Panc1 (cell line): ENCODE measurements at places on chromosomes 16 and 17.
A peak's percentile ranks its signal among the peaks of the same experiment; 100 is the strongest.

GRCh38 chr16:89910717-89911354, 7.8 kb upstream of the MC1R start:
- H3K27me3 ChIP-seq = no peaks in the 10 kb centered on the region
- H3K36me3 ChIP-seq = peaks cover 3% of the 10 kb centered on the region; the same call in 1 of the 2 replicates
- no peaks in the 10 kb centered on the region for H3K4me1 ChIP-seq
- H3K27ac ChIP-seq = no peak overlapping the region
- no peak overlapping the region for H3K4me3 ChIP-seq

GRCh38 chr17:5745111-5745813, 161.0 kb upstream of the NLRP1 start:
- no peaks in the 10 kb centered on the region for H3K4me1 ChIP-seq
- no peak for DNase-seq
- no peak overlapping the region for H3K4me3 ChIP-seq
- H3K27me3 ChIP-seq = no peaks in the 10 kb centered on the region
- H3K27ac ChIP-seq = no peak overlapping the region

DNA sequence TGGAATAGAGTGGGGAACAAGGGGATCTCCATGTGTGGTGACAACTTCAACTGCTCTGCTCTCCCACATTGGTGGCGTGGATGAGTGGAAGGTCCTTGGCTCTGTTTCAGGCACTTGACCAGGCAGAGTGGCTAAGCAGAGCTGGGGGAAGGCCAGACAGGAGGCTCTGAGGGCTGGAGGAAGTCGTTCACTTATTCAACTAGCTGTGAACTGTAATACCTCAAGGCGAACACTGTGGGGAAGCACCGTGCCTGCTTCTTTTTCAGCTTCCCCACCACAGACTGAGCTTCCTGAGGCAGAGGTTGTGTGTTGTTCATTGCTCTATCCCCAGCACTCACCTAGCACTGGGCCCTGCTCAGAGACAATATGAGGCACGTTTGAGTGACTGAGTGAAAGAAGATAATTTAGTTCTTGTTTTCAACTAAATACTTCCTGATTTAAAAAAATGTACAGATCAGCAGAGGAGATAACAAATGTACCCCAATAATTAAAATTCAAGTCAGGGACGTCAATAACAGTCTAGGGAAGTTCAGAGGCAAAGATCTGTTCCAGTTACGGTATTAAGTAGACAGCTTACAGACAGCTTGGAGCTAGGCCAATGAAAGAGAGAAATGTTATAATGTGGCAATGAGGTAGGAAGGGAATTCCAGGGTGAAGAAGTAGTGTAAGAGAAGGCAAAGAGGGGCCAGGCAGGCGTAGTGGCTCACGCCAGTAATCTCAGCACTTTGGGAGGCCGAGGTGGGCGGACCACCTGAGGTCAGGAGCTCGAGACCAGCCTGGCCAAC, 34.7 kb downstream of the MYO18A start:
- H3K4me3 ChIP-seq = no peak overlapping the region
- DNase-seq = no peak
- H3K27ac ChIP-seq = peak overlapping the region; percentile 73
- H3K4me1 ChIP-seq = peaks cover 58% of the 10 kb centered on the region
- no peaks in the 10 kb centered on the region for H3K27me3 ChIP-seq

- DNase-seq = no peak
- H3K27me3 ChIP-seq = no peaks in the 10 kb centered on the region
- H3K27ac ChIP-seq = no peak overlapping the region
- H3K4me1 ChIP-seq = no peaks in the 10 kb centered on the region
- H3K4me3 ChIP-seq = no peak overlapping the region
These were observed 35.0 kb downstream of the GPT2 start for GRCh38 chr16:46918905-46919792.

- no peak overlapping the region for H3K27ac ChIP-seq
- H3K36me3 ChIP-seq = peaks cover 5% of the 10 kb centered on the region; the same call in 1 of the 2 replicates
- no peak overlapping the region for H3K4me3 ChIP-seq
These were observed 46.1 kb upstream of the ANKFY1 start for GRCh38 chr17:4309897-4310296.

GRCh38 chr17:66383333-66383732, 80.9 kb downstream of the PRKCA start:
- H3K4me1 ChIP-seq = peaks cover 8% of the 10 kb centered on the region; the same call in 1 of the 2 replicates
- no peaks in the 10 kb centered on the region for H3K27me3 ChIP-seq
- DNase-seq = no peak
- no peak overlapping the region for H3K27ac ChIP-seq
- H3K4me3 ChIP-seq = no peak overlapping the region

- no peak for DNase-seq
- no peaks in the 10 kb centered on the region for H3K36me3 ChIP-seq
- no peaks in the 10 kb centered on the region for H3K27me3 ChIP-seq
- no peaks in the 10 kb centered on the region for H3K4me1 ChIP-seq
- no peak overlapping the region for H3K27ac ChIP-seq
These were observed 34.9 kb upstream of the MMD start for GRCh38 chr17:55456307-55457240.

DNA sequence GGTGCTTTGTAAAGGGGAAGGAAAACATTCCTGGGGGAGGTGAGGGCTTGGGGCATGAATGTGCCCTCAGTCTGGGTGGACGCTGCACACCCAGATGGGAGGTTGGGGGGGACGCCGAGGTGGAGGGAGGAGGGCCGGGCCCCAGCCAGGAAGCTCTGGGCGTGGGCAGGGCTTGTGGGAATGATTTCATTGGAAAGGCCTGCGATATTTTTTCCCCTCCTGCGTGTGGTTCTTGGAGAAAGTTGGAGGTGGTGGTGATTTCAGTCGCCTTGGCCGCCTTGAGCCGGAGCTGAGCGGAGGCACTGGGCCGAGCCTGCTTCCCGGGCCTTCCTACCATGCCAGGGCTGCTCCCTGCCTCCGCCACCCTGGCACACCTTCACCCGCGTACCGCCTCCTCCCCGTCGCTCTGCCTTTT, 26.4 kb upstream of the CLEC18A start:
- H3K4me3 ChIP-seq = no peak overlapping the region
- H3K27ac ChIP-seq = no peak overlapping the region
- H3K36me3 ChIP-seq = no peaks in the 10 kb centered on the region
- H3K4me1 ChIP-seq = no peaks in the 10 kb centered on the region
- no peaks in the 10 kb centered on the region for H3K27me3 ChIP-seq

DNA sequence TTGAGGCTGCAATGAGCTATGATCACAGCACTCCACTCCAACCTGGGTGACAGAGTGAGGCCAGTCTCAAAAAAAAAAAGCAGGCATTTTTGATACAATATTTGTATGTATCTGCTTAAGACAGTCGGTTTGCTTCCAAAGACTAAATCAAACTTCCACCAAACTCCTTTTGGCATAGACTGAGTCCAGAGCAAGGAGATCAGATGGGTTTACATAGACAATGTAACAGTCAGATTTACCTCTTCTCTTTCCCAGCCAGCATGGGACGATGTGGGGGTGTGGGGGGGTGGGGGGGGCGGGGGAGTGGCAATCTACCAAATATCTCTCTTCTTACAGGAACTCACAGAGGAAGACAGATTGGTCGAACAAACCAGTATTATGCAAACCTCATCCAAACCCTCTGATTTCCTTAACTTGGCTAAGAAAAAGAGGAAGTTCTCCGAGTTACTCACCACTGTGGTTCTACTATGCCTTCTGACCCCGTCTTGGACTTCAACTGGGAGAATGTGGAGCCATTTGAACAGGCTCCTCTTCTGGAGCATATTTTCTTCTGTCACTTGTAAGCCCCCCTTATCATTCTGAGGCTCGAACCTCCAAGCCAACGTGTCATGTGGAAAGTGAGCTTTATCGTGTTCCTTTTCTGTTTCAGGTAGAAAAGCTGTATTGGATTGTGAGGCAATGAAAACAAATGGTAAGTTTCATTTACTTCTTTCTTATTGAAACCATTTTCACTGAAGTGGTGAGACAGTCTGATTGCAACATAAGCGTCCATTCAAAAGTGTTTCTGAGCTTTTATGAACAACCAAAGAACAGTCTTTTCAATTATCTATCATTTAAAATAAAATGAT, at the start of gene MILR1:
Gene MILR1 (plus strand): TSS at position 451 of the 848 bp plus-strand sequence. CDS start 54 bp downstream, at position 505.
- no peak for DNase-seq
- H3K4me1 ChIP-seq = no peaks in the 10 kb centered on the region
- H3K4me3 ChIP-seq = no peak within 1 kb of the TSS
- H3K36me3 ChIP-seq = no peaks in the 10 kb centered on the region
- H3K27ac ChIP-seq = no peak within 1 kb of the TSS
- no peaks in the 10 kb centered on the region for H3K27me3 ChIP-seq

GRCh38 chr16:27441276-27441675, 39.3 kb downstream of the IL21R start:
- H3K27ac ChIP-seq = no peak overlapping the region
- no peak for DNase-seq
- H3K36me3 ChIP-seq = no peaks in the 10 kb centered on the region

DNA sequence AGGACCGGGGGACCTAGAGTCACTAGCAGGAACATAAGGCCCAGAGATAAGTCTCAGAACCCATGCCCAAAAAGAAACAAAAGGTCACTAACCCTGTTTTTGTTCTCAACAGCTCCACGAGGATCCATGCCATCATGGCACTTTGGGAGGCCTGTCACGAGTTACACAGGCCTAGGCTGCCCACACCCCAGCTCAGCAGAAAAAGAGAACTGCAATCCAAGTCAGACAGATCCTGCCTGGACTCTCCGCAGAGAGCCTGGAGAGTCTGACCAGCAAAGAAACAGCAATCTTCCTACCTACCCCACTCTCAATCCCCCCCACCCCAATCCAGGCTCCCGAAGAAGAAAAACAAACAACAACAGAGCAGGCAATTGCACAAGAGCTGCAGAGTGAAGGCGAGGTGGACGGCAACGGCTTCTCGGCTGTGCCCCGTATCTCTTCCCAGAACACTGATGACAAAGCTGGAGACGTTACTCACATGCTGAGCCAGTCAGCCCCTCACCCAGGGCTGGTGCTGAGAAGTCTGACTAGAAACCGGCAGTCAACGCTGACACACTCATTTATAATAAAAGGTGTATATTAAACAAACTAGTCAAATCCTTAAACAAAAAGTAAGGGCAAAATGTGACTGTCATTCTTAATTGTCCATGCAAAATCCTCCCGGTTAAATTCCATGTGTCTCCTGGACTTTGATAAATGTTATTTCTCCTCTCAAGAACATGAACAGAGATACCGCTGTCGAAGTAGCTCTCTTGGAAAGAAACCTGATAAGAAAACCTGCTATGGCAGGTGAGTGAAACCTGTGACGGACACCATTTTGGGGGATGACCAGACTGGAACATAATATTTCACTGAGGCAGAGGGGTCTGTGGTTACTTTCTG, 89.3 kb downstream of the SMG6 start:
- H3K27me3 ChIP-seq = no peaks in the 10 kb centered on the region
- H3K27ac ChIP-seq = no peak overlapping the region
- no peaks in the 10 kb centered on the region for H3K36me3 ChIP-seq
- no peaks in the 10 kb centered on the region for H3K4me1 ChIP-seq

GRCh38 chr16:31502981-31503380, 5.2 kb downstream of the RUSF1 start:
- no peaks in the 10 kb centered on the region for H3K27me3 ChIP-seq
- no peak for DNase-seq
- no peak overlapping the region for H3K27ac ChIP-seq
- peaks cover 9% of the 10 kb centered on the region; the same call in 1 of the 2 replicates for H3K36me3 ChIP-seq
- H3K4me3 ChIP-seq = no peak overlapping the region

DNA sequence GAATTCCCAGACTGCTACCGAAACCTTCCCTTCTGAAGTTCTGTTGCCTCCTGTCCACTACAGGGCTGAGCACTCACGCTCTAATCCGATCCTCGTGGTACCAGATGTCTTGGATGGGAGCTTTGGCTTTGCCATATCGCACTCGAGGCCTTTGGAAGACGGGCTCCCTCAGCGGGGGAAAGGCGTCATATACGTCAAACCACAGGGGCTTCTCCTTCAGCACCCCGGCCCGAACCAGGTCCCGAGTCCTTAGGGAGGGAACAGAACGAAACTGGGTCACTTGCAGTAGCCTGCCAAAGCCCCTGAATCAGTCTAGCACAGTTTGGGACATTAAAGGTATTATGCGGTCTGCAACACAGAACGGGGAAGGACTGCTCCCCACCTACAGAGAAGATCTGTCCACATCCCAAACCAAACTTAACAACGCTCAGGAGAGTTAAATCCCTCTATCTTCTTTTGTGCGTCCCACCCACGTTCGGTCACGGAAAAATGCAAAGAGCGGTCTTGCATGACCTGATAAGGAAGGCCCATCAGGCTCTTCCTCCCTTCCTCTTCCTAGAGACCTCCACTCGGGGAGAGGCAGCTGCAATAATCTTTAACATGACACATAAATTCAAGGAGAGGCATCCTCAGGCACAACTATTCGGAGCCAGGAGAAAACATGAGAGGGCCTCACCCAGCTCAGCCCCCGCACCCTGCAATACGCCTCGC, 526 bp downstream of the MRPS23 start:
- DNase-seq = no peak
- H3K27ac ChIP-seq = peak overlapping the region; percentile 99
- no peaks in the 10 kb centered on the region for H3K27me3 ChIP-seq
- peaks cover 18% of the 10 kb centered on the region for H3K36me3 ChIP-seq
- peak overlapping the region; percentile 99 for H3K4me3 ChIP-seq

GRCh38 chr16:66041907-66042306, 324.6 kb upstream of the CDH5 start:
- no peak overlapping the region for H3K27ac ChIP-seq
- no peak for DNase-seq
- H3K36me3 ChIP-seq = no peaks in the 10 kb centered on the region
- no peaks in the 10 kb centered on the region for H3K4me1 ChIP-seq

DNA sequence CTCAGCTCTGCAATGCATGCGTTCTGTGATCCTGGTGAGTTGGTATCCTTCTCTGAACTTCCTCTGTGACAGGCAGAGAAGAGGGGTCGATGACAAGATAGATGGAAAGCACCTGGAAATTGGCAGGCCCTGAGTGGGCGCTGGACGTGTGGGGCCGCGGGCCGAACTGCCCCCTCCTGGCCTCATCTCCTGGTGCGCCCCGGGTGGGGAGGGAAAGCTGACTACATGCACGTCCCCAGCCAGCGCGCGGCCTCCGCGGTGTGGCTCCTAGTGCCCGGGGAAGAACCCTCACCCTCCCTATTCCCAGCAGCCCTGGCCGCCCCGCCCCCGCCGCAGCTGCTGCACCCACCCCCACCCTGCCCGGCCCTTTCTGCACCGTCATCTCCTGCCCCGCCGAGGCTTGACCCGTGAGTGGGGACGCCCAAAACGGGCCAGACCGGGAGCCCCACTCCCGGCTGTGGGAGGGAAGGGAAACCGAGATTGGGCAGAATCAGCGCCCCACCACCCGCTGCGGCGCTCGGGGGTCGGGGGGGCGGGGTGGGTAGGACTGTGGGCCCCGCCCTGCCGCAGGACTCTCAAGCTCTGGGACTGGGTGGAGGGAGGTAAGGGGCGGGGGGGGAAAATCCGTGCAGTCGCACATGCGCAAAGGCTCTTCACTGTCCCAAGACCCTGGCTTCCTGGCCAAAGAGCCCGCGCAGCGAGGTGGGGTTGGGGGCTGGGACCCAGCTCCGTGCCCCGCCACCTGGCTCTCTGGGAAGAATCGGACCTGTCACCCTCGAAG, at the start of gene NOL3:
Gene NOL3 (plus strand): TSS at position 371 of the 781 bp plus-strand sequence.
- H3K27ac ChIP-seq = peak within 1 kb of the TSS; percentile 92
- no peak for DNase-seq
- peaks cover 18% of the 10 kb centered on the region for H3K4me1 ChIP-seq
- peak within 1 kb of the TSS; percentile 57 for H3K4me3 ChIP-seq

DNA sequence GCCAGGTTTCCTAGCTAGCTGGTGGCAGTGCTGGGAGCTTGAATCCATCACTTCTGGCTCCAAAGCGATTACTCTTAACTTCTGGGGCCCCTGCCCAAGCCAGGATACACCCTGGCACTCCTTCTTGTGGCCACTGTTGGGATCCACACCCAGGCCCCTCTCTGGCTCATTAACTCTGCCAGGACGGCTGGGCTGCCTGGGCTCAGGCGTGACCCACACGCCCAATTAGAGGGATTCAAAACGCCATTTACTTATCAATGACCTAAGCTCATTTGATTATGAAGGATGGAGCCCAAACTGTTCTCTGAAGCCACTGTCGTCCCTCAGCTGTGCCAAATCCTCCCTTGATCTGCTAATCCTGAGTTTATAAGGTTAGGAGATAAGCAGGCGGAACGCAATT, 79.7 kb upstream of the BRD7 start:
- no peak overlapping the region for H3K27ac ChIP-seq
